Skeletal muscle cell (primary cell): ENCODE measurements at places on chromosomes 4 and X.

DNA sequence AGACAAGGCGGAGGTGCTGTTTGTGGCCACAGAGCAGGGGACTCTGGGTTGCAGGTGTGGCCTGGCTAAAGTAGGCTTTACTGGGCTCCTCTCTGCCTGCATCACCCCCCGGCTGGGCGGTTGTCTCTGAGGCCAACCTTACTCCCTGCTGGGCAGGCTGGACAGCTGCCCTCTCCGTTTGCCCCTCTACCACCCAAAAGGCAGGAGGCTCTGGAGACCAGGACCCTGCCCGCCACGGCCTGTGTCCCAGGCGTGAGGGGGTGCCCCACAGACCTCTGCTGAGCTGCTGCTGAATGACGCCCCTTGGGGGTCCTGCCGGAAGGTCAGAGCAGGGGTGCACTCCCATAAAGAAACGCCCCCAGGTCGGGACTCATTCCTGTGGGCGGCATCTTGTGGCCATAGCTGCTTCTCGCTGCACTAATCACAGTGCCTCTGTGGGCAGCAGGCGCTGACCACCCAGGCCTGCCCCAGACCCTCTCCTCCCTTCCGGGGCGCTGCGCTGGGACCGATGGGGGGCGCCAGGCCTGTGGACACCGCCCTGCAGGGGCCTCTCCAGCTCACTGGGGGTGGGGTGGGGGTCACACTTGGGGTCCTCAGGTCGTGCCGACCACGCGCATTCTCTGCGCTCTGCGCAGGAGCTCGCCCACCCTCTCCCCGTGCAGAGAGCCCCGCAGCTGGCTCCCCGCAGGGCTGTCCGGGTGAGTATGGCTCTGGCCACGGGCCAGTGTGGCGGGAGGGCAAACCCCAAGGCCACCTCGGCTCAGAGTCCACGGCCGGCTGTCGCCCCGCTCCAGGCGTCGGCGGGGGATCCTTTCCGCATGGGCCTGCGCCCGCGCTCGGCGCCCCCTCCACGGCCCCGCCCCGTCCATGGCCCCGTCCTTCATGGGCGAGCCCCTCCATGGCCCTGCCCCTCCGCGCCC, 920 bp downstream of the HTT-AS start:
- DNase-seq: no peak

GRCh38 chrX:46713672-46714490, 45.0 kb downstream of the SLC9A7 start:
- DNase-seq: no peak

GRCh38 chr4:472881-473569, 25.9 kb downstream of the ZNF721 start:
- DNase-seq: no peak

- DNase-seq: peak; percentile 40
Observed at GRCh38 chrX:12974305-12974795, 560 bp upstream of the TMSB4X start.

- DNase-seq: no peak
Observed at GRCh38 chr4:15188605-15189539, 186.6 kb downstream of the CPEB2 start.
